Coronary artery (tissue), 2 donors: ENCODE measurements at places on chromosomes 11 and 22.

DNA sequence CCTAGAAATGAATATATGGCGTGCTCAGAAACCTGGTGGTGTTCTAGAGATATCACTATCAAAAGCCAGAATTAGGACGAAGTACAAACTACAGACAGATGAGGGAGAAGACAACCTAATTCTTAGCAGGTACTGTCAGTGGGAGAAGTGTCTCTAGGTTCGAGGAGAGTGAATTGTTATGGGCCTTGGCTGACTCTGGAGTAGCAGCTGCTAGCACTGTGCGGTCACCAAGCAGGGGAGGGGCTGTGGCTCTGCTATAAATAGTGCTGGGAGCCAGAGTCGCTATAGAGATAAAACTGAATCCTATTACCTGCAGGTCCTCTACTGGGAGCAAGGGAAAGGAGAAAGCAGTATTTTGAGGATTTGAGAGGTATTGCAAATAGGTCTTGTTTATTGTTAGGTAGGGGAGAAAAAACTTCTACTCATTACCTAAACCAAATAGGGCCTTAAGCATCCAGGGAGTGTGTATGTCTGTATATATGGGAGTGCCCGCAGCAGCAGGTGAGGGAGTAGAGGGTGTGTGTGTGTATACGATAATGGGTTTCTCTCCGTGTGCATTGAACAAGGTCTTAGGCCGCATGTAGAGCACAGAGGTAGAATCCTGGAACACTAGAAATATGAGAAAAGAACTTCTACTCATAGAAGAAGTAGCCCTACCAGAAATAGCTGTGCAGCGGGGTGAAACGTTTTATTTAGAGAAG is 2.2 kb downstream of the MADD start:
- DNase-seq: no peak

- DNase-seq: no peak
These were observed 50.3 kb upstream of the FIBIN start for GRCh38 chr11:26943636-26944035.

DNA sequence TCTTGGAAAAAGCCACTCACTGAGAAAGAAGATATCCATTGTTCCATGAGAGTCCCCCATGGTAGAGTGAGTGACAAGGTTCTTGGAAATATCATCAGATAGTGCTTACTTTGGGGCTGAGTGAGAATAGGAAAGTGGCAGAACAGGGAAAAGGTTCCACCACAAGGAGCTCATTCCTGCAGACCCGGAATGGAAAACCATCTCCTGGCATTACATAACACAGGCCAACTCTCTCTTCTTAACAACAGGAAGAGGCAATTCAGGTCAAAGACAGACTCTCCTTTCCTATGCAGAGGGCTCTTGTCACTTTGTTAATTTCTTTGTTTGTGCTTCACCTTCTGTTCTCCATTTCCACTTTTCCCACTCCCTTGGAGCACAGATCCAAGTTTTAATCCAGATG is 259.7 kb downstream of the KIRREL3 start:
- no peak for DNase-seq

DNA sequence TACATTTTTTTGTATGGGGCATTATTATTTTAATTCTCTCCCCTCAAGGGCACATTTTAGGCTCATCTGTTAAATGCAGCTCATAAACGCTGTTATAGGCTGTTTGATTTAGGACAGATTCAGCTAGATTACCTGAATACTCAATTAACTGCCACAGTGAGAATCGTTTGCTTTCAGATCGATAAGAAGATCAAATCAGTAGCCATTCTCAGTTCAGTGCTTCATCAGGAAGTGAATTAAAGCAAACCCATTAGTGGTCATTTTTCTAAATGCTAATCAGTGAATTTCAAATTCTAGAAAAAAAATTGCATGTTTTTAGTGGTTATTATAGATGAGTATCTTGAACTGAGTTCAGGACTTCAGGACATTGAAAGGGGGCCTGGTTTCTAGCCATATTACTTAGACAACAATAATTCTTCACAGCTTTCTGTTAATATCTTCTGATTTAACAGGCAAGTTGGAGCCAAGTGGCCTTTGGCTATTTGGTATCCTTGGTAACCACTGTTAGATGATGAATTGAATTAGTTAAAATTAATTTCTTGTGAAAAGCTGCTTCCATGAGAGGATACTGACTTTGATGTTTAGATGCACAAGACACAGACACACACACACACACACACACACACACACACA is 18.6 kb downstream of the SYT9 start:
- no peak for DNase-seq

DNA sequence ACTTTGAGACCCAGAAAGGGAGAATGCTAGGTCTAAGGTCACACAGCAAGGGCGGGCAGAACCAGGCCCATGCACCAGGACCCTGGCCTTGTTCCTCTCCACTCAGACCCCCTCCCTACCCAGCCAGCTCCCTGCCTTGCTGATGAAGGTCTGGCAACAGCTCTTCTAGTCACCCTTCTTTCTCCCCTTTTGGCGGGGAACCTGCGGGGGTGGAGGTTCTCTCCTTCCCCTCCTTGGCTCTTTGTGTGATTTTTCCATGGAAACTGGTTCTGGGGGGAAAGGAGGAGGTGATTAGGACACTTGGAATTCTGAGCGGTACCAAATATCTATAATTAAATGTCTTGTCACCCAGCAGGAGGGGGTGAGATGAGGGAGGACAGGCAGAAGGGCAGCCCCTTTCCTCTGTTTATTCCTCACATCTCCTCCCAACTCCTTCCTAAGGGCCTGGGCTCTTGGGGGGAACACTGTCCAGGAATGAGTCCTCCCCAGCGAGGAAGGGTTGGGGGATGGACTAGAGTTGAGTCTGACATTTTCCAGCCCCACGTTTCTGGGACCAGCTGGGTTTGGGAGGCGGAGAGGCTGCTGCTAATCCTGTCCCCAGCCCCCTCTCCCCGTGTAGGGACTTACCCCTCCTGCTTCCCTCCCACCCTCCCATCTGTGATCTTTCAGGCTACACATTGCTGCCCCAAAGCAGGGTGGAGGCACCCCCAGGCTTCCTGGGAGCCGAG is 7.4 kb downstream of the ARHGEF17 start:
- DNase-seq: no peak

- DNase-seq: no peak
These were observed 134.9 kb downstream of the METTL15 start for GRCh38 chr11:28243061-28243460.

DNA sequence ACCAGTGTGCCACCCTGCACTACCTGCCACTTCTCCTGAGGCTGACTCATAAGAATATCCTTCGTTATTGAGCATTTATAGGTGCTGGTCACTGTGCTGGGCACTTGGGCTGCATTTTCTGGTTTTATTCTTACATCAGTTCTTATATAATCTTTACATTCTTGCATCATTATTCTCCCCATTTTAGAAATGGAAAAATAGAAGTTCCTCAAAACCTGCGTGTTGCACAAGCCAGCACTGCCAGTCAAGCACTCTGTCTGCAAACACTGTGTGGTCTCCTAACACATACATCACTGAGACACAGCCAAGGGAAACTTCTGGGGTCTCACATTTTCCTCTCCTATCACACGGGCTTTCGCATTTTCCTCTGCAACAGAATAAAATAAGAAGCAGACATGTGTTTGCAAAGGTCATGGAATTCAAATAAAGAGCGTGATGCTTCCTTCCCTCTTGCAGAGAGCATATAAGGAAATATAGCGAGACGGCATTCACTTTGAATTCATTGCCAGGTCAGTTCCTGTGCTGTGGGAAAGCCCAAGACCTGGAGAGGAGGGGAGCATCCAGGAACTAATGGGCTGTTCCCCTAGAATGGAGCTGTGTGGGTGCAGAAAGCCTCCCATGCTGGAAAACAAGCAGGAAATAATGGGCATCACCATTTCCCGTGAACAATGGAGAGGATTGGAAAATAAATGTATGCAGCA is 73.9 kb upstream of the SEZ6L start:
- no peak for DNase-seq

DNA sequence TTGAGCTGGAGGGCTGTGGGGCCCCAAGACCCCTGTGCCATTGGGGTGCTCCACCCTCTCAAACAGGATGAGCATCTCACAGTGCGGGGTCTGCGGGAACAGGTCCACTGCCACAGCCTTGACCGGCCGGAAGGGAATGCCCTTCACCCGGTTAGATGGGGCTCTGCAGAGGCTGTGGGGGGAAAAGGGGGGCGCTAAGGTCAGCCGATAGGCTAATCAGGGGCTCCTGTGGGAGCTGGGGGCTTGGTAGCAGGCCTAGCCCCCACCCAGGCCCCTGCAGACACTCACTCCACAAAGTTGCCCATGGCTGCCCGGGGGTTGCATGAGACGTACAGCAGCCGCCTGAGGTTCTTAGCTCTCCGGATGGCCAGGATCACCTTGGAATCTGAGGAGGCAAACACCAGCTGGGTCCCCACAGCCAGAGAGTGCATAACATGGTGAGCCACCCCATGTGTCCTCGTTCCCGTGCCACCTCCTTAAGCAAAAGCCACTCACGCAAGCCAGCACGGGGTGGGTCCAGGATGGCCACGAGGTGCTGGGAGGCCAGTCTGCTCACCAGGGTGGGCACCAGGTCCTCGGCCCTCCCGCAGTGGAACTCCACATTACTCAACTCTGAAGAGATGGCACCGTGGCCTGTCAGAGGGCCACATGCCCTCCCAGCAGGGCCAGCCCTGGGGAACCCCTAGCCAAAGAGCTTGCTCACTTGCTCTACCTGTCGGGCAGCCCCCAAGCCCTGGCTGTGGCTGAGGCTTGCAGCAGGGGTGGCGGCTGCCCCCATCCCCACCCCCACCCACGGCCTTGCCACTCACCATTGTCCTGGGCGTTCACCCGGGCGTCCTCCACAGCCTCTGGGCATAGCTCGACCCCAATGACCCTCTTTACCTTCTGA is 3.0 kb upstream of the RANBP1 start:
- no peak for DNase-seq

- DNase-seq: no peak
These were observed 50.8 kb downstream of the STK33 start for GRCh38 chr11:8543278-8543677.

DNA sequence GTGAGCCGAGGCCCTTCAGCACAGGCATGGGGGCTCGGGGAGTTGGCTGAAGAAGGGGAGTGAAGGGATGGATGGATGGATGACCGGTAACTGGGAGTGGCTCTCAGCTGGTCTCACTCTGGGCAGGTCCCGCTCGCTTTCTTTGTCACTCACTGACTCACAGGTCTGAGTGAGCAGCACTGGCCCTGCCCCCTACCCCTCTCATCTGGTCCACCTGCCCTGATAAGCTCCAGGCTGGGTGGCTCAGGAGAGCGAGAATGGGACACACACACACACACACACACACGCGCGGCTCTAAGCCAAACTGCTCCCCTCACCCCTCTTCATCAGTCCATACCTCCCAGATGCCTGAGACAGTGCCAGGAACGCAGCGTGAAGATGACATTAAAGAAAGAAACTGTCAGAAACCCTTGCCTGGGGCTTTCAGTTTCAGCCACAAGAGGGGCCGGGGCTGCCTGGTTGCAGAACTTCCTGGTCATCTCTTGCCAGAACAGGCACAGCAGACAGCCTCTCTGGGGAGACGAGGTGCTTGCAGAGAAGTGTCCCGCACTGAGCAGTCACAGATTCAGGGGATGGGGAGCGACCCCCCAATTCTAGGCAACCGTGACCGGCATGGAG is 16.5 kb upstream of the SHISAL1 start:
- no peak for DNase-seq

DNA sequence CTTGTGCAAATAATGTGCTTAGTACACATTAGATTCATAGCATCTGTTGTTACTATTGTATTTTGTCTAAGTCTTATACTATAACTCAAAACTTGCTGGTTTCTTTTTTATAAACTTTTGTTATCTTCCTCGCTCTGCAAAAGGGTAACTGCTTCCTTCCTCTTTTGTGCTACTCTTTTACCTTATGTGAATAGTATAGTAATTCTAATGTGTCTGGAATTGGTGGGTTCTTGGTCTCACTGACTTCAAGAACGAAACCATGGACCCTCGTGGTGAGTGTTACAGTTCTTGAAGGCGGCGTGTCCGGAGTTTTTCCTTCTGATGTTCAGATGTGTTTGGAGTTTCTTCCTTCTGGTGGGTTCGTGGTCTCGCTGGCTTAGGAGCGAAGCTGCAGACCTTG is 563.1 kb upstream of the LUZP2 start:
- no peak for DNase-seq

DNA sequence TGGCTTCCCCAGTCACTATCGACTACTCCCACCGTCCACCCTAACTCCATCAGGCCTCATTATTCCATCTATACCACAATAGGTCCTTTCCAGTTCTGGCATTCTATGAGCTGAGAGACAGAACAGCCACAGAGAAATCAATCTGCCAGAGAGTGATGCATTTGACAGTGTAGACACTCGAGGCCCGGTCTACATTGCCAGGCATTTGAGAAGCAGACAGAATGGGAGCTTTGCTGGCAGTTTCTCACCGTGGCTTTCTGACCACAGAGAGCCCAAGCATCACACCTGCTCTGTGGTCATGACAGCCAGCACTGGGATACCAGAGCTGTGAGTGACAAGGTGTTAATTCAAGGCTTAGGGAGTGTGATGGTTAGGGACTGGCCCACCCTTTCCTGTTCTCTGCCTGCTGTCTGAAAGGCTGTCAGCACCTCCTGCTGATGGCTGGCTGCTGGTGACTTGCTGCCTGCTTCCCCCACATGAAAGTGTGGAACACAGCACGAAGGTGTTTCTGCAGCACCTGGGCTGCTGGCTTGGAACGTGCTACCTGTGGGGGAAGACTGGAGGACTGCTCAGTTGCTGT is 137.8 kb downstream of the KIRREL3 start:
- DNase-seq: no peak

- no peak for DNase-seq
These were observed 183.2 kb upstream of the NECTIN1 start for GRCh38 chr11:119912229-119912628.

GRCh38 chr11:111672949-111673348 is 70.7 kb downstream of the SIK2 start:
- DNase-seq: no peak

DNA sequence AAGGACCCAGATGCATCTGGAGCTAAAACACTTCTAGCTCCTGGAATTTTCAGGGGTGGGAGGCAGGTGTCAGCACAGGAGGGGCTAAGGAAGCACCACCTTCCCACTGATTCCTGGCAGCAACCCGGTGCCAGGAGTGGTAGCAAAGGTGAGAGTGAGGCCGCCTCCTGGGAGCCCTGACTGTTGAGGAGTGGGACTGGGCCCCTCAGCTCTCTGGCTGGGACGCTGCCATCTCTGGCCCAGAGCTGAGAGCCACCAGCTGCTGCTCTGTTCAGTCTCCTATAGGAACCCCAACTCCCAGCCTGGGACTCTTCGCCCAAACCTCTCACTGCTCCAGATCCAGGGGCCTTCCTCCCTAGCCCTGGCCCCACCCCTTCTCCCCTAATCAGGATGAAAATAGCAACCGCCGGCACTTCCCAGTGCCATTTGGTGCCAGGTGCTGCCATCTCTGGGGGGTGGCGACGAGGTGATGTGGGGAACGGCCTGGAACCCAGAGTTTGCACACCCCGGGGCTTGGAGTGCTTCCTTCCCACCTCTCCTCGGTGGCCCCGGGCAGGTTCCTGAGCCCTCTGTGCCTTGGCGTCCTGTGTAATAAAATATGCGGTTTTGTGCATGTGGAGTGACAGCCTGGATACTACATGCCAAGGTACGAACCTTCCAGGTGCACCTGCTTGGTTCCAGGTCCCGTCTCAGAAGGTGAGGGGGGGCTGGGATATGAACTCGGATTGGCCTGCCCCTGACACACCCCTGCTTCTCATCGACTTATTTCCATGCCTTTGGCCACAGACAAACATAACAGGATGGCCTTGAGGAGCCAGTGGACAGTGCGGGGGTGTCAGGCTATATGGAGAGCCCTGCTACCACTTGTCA is 35.7 kb upstream of the CELSR1 start:
- no peak for DNase-seq

- DNase-seq: peak; percentile 84
These were observed at the start of gene MORC2 for GRCh38 chr22:30968015-30968923. Gene MORC2 (minus strand): TSS chr22:30968774. CDS start chr22:30967889, 885 bp downstream.

- DNase-seq: no peak
These were observed 23.9 kb downstream of the MYO7A start for GRCh38 chr11:77151804-77152509.

- no peak for DNase-seq
These were observed at the start of gene CSF2RB for GRCh38 chr22:36913427-36914389. Gene CSF2RB (plus strand): TSS chr22:36913628. CDS start chr22:36922208, 8,580 bp downstream.
